ENCODE measurements at places on chromosomes 6 and 20.

DNA sequence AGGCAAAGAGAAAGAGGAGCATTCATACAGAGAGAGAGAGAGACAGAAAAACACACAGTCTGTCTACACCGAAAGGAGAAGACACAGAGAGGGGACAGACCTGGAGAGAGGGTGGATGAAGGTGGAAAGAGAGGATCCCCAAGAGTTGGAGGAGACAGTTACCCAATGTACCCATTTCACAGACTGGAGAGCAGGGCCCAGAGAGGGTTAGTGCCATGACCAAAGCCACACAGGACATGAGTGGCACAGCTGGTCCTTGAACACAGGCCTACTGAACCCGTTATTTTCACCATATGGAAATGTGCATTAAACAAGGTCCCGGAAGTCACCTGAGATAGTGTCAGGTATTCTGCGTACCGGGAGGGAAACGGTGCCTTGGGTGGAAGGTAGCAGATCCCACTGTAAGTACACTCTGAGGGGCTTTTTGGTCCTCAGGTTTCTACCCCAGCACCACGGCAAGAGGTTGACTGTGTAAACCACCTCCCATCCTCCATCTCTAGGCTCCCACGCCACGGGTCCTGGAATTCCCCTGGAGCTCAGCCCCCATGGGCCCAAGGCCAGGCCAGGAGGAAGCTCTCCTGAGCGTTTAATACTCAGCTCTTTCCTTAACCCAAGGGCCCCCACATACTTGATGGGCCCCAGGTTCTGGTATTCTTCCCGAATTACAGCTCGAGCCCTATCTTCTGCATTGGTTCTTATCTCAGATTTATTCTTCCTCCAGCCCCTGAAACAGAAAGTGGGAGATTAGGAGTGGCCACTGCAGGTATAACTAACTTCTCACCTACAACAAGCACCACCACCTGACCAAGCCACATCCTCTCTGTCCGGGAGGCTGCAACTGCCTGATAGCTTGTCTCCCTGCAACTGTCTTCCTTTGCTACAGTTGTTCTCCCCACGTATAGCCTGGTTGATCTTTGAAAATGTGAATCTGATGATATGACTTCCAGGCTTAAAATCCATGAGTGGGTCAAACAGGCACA is 38.4 kb upstream of the OCSTAMP start:
- no peaks in the 10 kb centered on the region for H3K27me3 ChIP-seq
- H3K4me1 ChIP-seq = peaks cover 7% of the 10 kb centered on the region
- H3K36me3 ChIP-seq = no peaks in the 10 kb centered on the region
- no peak overlapping the region for H3K27ac ChIP-seq

GRCh38 chr6:148653138-148653776 is 93.6 kb upstream of the UST start:
- no peak for DNase-seq
- no peak overlapping the region for H3K4me3 ChIP-seq
- no peaks in the 10 kb centered on the region for H3K4me1 ChIP-seq
- no peak overlapping the region for H3K27ac ChIP-seq
- no peaks in the 10 kb centered on the region for H3K36me3 ChIP-seq

DNA sequence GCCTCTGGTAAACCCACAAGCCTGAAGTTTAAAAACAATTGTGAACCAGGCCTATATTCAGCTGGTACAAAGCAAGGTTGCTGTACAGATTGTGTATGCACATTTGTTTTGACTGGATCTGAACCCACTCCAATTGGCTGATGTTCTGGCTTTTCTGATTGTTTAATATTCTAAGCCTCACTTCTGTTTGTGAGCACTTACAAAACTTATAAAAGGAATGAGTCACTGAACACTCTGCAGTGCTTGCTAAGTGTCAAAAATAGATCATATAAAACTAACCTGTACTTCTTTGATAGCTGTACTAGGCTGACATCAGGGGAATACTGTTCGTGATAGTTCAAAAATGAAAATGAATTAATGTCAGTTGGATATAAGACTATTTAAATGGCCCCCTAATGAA is 12.1 kb downstream of the COL21A1 start:
- DNase-seq = no peak
- H3K4me1 ChIP-seq = no peaks in the 10 kb centered on the region
- no peak overlapping the region for H3K4me3 ChIP-seq
- no peak overlapping the region for H3K27ac ChIP-seq

GRCh38 chr20:17822540-17823408 is 123.0 kb downstream of the BANF2 start:
- H3K4me3 ChIP-seq = no peak overlapping the region
- H3K27ac ChIP-seq = peak overlapping the region; percentile 18
- H3K4me1 ChIP-seq = no peaks in the 10 kb centered on the region
- no peaks in the 10 kb centered on the region for H3K36me3 ChIP-seq
- no peak for DNase-seq

GRCh38 chr20:15867899-15868298 is 705.3 kb downstream of the KIF16B start:
- no peak for DNase-seq
- no peaks in the 10 kb centered on the region for H3K4me1 ChIP-seq
- H3K27ac ChIP-seq = no peak overlapping the region
- no peaks in the 10 kb centered on the region for H3K36me3 ChIP-seq

- no peak for DNase-seq
- no peaks in the 10 kb centered on the region for H3K27me3 ChIP-seq
- no peak overlapping the region for H3K27ac ChIP-seq
- no peaks in the 10 kb centered on the region for H3K36me3 ChIP-seq
These were observed 125.9 kb downstream of the EPHA7 start for GRCh38 chr6:93293460-93293859.

DNA sequence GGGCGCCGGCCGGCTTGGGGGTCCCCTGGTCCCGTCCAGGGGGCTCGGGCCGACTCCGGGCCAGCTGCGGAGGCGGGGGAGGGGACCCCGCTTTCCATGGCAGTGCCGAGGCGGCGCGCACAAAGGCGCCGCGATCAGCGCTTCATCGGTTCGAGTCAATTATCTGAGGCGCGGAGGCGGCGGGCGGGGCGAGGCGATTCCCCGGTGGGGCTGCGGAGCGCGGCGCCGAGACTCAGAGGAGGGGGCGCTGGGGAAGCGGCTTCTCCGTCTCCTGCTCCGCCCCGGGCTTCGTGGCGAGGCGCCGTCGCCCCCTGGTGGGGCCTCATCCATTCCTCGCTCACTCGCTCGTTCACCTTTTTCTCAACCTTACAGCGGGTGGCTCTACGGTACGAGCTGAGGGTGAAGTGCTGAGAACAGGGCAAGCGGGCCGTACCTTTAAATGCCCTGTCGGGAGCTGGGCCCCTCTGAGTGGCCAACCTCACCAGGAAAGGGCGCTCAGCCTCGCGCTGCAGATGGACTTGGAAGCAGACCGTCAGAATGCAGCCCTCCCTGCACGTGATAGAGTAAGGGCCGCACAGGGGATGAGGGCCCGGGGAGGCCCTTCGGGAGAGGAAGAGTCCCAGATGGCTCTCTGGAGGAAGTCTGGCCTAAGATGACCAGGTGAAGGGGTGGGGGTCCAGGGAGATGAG is 39.9 kb downstream of the SLC52A3 start:
- H3K27ac ChIP-seq = no peak overlapping the region
- H3K36me3 ChIP-seq = no peaks in the 10 kb centered on the region
- H3K27me3 ChIP-seq = peaks cover 92% of the 10 kb centered on the region
- peaks cover 2% of the 10 kb centered on the region for H3K4me1 ChIP-seq
